Gastrocnemius medialis (tissue), 4 donors: ENCODE measurements at places on chromosomes 1 and 21. TPM values are rescaled to one million over a fixed set of nuclear protein-coding genes. Genes with fewer than 3 reads are reported as not detected.

- peak; percentile 68 for DNase-seq
These were observed 18.5 kb downstream of the CLCA1 start for GRCh38 chr1:86487131-86487810.

GRCh38 chr21:30044447-30045064, 104.8 kb upstream of the GRIK1 start:
- DNase-seq: no peak

- DNase-seq: no peak
These were observed 23.6 kb upstream of the DDX59 start for GRCh38 chr1:200693327-200693726.

GRCh38 chr1:114756009-114756892, 1.5 kb downstream of the CSDE1 start:
- no peak for DNase-seq

DNA sequence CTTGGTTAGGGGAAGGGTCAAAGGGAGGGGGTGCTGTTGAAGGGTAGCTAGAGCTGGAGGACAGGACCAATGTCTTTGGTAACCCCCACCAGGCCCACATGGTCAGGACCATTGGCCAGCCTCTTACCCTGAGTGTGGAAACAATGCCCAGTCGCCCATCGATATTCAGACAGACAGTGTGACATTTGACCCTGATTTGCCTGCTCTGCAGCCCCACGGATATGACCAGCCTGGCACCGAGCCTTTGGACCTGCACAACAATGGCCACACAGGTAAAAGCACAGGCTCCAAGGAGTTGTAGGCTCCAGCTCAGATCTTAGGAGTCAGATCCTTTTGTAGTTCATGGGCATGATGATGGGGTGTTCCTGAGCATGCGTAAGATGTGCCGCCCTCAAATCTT, 3.8 kb downstream of the CA14 start:
- DNase-seq: no peak

DNA sequence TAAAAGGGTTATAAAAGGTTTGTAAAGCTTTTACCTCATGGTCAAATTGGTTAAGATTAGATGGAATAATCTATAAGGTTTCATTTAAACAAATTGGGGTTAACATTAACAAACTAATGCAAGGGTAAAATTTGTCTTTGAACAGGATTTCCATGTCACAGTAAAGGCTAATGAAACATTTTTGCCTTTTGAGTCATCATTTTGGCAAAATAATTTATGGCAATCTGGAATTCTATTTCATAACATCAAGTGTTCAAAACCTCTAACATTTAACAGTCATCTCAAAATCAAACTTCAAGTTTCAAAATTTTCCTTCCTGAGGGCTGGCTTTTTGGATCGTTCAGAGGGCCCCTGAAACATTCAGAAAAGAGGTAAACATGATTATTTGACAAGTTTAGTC, 6.6 kb upstream of the CD46 start:
- DNase-seq: no peak

DNA sequence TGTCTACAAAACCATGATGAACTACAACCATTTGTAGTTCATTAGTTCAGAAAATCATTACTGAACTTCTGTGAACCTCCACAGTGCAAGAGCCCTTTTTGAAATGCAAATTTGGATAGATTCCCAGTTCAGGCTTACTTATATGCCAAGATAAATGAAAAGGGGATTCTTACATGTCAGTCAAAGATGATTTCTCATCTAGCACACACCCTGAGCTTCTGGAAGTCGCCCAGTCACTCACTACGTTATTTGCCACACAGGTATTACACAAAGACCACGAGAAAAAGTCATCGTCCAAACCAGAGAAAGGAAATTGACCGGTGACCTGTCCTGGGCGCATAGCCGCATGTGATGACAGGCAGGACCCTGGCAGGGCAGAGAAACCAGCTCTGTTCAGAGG, 41.8 kb downstream of the ETS2 start:
- no peak for DNase-seq

GRCh38 chr21:35035581-35035980, 13.5 kb downstream of the RUNX1 start:
- no peak for DNase-seq

Gene ELAPOR1
- not detected for total RNA-seq

Gene PPIAL4G
- not detected for total RNA-seq
